ENCODE measurements at places on chromosomes 1 and 21. TPM values are rescaled to one million over a fixed set of nuclear protein-coding genes. Genes with fewer than 3 reads are reported as not detected.

FCGR2B gene
- total RNA-seq, result not detected

DENND2D gene
- total RNA-seq, result 263 TPM

PGD gene
- total RNA-seq, result 99.9 TPM

RRP15 gene
- total RNA-seq, result 19.3 TPM

PDPN gene
- not detected for total RNA-seq

TPTE gene
- not detected for total RNA-seq

S100B gene
- 0.49 TPM for total RNA-seq

BTBD8 gene
- total RNA-seq, result 1.4 TPM
